Effector memory CD4-positive, alpha-beta T cell (primary cell): ENCODE measurements at places on chromosomes 11 and 22.

DNA sequence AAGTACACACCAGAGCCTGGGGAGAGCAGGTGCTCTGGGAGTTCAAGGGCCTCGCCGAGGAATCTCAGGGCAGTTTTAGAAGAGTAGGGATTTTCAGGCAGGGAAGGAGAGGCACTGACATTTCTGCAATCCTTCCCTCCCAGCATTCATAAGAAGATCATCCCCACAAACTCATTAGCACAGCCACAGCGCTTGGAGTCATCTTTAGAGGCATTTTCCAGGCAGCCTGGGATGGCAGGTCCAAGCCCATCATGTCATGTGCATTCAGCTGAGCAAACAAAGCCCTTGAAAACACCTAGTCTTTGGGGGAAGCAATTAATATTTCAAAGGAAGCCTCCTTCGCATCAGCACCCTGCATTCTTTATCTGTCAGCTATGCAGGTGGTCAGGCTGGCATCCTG lies 43.8 kb downstream of the MAP6 start:
- DNase-seq: no peak

GRCh38 chr22:31155422-31155821 lies 4.6 kb upstream of the RNF185 start:
- no peak for DNase-seq

DNA sequence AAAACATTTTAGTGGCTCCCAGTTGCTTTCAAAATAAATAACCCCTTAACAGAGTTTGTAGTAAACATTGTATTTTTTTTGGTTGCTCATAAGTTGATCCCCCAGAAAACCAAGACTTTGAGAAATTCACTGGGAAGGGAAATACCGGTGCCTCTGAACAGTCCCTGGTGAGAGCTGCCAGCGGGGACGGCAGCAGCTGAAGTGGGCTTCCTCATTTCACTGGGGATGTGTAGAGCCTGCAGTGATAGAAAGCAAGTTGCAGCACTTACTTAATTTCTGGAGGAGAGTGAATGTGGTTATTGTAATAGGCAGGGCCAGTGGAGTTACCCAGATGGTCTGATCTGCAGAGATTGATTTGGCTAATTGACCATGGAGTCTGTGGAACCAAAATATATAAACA lies 18.6 kb upstream of the MCHR1 start:
- DNase-seq: no peak

DNA sequence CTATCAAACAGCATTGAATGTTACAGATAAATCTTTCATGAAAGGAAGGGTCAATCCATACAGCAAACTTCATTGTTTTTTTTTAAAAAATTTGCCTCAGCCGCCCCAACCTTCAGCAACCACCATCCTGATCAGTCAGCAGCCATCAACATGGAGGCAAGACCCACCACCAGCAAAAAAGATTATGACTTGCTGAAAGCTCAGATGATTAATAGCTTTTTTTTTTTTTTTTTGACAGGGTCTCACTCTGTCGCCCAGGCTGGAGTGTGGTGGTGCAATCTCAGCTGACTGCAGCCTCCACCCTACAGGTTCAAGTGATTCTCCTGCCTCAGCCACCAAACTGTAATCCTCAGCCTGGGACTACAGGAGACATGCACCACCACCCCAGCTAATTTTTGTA lies 18.0 kb upstream of the CD3E start:
- no peak for DNase-seq

GRCh38 chr11:68643585-68643984 lies 40.8 kb upstream of the GAL start:
- DNase-seq: no peak

- DNase-seq: no peak
These were observed 5.3 kb downstream of the BIRC3 start for GRCh38 chr11:102322560-102322959.

- DNase-seq: no peak
These were observed 7.0 kb downstream of the GAL start for GRCh38 chr11:68691402-68691784.

DNA sequence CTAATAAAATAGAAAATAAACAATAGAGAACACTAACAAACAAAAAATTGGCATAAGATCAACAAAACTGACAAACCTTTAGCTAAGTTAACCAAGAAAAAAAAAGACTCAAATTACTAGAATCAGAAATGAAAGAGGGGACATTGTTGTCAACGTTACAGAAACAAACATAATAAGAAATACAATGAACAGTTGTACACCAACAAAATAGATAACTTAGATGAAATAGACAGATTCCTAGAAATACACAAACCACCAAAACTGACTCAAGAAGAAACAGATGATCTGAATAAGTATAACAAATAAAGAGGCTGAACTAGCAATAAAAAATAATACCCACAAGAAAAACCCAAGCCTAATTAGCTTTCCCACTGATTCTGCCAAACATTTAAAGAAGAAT lies 34.7 kb upstream of the TMPRSS4 start:
- no peak for DNase-seq

DNA sequence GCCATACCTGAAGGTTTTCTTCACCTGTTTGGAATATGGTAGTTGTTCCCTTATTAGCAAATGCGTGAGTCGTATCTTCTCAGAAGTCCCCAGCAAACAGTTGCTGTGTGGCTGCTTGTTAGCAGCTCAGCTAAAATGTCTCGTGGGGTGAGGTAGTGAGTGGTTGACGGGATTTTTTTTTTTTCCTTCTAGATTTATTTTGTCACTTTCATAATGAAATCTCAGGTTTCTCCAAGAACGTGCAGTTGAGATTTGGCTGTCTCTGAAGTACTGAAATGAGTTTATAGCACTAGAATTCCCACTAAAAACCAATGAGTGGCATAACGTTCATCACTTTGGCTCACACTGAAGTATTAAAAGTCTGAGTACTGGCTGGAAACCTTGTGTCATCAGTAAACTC lies 16.8 kb downstream of the RCN1 start:
- DNase-seq: no peak

DNA sequence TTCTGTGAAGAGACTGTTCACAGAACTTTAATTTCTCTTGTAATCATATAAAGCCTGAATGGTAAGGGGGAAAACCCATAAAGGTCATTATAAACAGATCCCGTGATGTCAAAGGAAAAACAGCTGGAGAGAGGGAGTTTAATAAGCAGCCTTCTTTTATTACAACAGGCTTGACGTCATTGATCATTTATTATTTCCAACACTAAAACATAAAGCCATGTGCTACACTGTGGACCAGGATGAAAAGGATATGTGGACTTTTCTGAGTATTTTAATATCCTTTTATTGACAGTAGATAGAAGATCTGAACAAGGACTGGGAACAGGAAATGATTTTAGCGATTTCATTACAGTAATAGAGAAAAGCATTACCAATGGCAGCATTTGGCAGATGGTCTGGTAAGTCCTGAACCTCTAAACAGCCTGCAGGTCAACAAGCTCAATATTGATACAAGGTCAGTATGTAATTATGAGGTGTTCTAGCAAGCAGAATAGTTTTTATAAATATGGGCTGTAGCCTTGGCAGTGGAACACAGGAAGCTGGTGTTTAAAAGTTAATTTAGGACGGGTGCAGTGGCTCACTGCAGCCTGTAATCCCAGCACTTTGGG lies 25.1 kb upstream of the TPH1 start:
- no peak for DNase-seq

GRCh38 chr11:115939731-115940421 lies 435.7 kb upstream of the CADM1 start:
- DNase-seq: no peak

- no peak for DNase-seq
These were observed 8.7 kb upstream of the DGKZ start for GRCh38 chr11:46338636-46338987.

- no peak for DNase-seq
These were observed 44.0 kb downstream of the PIK3C2A start for GRCh38 chr11:17163736-17164135.

GRCh38 chr22:29784451-29785361 lies 17.5 kb downstream of the UQCR10 start:
- DNase-seq: no peak
